Adipocyte (in vitro differentiated cells): ENCODE measurements at places on chromosomes 2 and 18.
A peak's percentile ranks its signal among the peaks of the same experiment; 100 is the strongest.

- no peak for DNase-seq
Measured at GRCh38 chr2:226619707-226620106, 179.9 kb downstream of the IRS1 start.

DNA sequence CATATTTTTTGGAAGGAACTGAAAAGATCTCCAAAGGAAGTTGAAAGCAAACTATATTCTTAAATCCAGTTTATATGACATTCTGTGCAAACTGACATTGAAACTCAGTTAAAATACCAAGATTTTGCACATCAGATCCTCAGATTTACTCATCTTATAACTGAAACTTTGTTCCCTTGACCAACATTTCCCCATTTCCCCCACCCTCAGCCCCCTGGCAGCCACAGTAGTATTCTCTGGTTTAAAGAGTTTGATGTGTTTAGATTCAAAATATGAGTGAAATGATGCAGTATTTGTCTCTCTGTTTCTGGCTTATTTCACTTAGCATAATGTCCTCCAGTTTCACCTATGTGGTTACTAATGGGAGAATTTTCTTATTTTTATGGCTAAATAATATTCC is 99.2 kb upstream of the ITGA4 start:
- DNase-seq = no peak

DNA sequence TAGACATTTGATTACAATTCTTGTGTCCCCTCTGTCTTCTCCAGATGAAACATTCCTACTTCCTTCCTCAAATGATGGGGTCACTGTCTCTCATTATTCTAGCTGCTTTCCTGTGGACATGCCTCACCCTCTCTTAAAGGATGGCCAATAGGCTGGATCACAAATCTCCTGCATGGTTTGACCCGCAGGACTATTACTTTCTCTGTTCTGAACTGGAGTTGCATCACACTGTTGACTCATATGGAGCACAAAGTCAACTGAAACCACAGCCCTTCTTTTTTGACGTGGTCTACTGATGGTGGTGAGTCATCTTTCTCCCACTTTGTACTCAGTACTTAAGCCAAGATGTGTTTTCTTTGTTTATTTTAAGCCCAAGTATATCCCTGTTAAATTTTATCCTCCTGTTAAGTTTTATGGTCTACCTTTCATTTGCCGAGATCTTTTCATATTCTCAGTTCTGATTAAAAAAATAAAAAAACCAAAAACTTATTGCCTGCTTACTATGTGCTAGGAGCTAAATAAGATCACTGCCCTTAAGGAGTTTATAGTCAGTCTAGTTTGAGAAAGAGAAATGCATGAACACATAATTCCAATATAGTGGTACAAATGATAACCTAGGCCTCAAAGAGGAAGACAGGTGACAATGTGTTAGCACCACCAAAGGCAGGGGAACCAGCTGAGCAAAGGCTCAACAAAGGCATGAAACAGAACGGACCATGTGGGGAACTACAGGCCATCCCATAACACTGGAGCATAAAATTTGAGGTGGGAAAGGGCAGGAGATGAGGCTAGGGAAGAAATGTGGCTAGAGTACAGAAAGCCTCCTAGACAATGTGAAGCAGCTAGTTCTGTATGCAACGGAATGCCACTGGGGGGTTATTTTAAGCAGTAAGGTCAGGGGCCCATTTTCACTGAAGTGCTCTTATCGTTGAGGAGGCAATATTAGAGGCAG is 67.6 kb upstream of the ZFP36L2 start:
- DNase-seq = peak; percentile 98

GRCh38 chr2:234564699-234565098 is 67.8 kb upstream of the ARL4C start:
- DNase-seq = peak; percentile 70

- DNase-seq = peak; percentile 55
Measured at GRCh38 chr18:13577091-13577697, 149.2 kb downstream of the FAM210A start.

GRCh38 chr2:241724259-241724974 is 10.0 kb upstream of the D2HGDH start:
- no peak for DNase-seq

GRCh38 chr18:30991397-30991796 is 51.1 kb downstream of the DSC3 start:
- no peak for DNase-seq

- DNase-seq = no peak
Measured at GRCh38 chr2:202763916-202764315, 107.7 kb downstream of the ICA1L start.

DNA sequence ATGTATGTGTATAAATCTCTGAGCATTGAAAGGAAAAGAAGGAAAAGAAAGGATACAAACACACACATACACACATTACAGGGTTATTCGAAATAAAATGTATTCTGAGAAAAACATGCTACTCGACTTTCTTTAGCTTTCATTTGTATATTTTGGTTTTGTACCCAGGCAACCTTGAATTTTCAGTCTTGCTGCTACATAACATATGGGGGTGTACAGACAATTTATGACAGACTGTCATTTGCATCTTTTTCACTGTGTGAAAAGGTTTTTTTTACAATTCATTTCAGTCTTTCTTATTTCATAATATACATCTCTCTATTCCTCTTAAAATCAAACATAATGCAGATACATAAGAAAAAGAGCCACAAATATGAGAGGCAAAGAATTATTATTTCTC is 1238.4 kb upstream of the NXPH2 start:
- no peak for DNase-seq

DNA sequence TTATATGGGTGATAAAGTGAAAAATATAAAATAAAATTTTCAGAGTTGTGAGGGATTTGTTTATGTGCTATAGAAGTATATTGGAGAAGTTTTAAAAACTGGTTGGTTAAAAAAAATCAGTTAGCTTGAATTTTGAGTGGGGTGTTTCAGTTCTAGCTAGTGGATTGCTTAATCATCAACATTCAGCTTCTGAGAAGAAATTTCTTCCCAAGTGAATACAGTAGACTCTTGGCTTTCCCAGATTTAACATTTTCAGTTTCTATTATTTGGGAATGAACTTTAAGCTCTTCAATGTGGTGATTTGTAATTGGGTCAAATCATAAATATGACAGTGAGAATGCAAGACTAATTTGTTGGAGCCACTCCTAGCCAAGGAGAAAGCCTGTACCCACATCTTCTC is 120.8 kb downstream of the PLCL1 start:
- DNase-seq = peak; percentile 53

- no peak for DNase-seq
Measured at GRCh38 chr18:12318334-12318697, 10.3 kb downstream of the TUBB6 start.

- DNase-seq = no peak
Measured at GRCh38 chr2:44932079-44932478, 9.4 kb upstream of the SIX3 start.

GRCh38 chr2:121071034-121071504 is 213.9 kb downstream of the TFCP2L1 start:
- DNase-seq = peak; percentile 89

- DNase-seq = peak; percentile 65
Measured at GRCh38 chr2:39837856-39838453, 58.9 kb upstream of the THUMPD2 start.

DNA sequence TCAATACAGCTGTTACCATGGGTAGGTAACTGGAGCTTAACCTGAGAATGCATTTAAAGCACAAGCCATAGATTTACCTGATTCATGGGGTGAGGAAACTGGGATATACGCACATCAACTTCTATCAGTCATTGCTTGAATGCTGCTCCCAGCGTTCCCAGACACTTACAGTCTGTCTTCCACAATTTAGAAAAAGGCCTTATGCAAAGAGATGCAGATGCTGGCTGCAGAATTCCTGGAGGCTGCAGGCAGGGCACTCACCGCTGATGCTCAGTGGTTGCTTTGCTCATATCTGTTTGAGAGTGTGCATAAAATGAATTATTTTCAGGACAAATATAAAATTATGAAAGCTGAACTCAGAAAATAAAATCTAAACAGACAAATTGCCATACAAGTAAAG is 950.7 kb upstream of the PIK3C3 start:
- DNase-seq = no peak

- peak; percentile 85 for DNase-seq
Measured at GRCh38 chr2:64586883-64587481, 62.9 kb downstream of the AFTPH start.

DNA sequence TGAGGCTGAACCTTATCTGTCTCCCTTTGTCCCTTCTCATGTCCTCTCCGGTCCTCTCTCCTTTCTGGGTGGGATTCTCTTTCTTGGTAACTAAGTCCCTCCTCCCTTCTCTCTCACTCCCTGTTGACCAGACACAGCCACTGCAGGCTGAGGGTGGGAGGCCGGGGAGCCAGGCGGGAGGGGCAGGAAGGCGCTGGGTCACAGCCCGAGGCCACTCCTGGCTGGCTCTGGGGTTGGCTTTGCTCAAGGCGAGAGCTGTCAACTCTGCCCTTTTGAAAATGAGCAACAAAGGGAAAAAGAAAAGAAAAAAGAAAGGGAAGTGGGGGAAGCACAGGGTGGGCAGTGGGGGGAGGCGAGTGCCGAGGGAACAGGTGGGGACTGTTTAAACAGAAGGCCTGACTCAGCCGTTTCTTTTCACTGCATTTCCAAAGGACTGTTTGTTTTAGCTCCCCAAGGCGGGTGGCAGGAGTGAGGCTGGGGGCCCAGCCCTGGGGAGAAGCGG is 70.5 kb upstream of the IGFBP5 start:
- DNase-seq = no peak

- no peak for DNase-seq
Measured at GRCh38 chr2:98746426-98746825, 15.5 kb upstream of the MGAT4A start.

DNA sequence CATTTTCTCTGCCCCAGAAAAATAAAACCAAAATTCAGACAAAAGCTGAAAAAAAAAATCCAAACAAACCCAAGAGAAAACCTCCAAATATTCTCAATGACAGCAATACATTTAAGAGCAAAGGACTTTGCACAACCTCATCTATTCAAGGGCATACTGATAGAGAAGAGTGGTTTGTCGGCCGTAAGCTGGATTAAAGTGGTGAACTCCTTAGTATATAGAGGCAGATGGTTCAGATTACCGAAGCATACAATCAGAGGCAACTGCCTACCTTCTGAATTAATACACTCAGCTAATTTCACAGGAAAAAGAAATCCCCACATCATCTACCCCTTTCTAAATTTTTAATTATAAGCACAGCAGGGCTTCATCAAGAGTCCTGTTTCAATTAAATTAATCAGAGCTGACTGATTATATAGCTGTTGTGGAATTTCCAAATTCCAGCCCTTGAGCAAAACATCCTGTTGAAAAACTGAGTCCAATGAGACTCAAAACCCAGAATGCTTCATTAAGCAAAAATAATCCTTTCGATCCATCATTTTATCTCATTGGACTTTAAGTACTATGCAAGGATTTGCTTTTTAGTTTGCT is at the start of gene CPLX4:
Gene CPLX4 (minus strand): TSS at position 190 of the 591 bp plus-strand sequence. CDS start 187 bp downstream, at position 3.
- no peak for DNase-seq

GRCh38 chr18:63158676-63159291 is 160.8 kb downstream of the BCL2 start:
- no peak for DNase-seq

- DNase-seq = peak; percentile 96
Measured at GRCh38 chr2:69200107-69200520, 186.9 kb downstream of the GFPT1 start.

- no peak for DNase-seq
Measured at GRCh38 chr2:82120654-82121053, 1816.1 kb upstream of the LRRTM1 start.

DNA sequence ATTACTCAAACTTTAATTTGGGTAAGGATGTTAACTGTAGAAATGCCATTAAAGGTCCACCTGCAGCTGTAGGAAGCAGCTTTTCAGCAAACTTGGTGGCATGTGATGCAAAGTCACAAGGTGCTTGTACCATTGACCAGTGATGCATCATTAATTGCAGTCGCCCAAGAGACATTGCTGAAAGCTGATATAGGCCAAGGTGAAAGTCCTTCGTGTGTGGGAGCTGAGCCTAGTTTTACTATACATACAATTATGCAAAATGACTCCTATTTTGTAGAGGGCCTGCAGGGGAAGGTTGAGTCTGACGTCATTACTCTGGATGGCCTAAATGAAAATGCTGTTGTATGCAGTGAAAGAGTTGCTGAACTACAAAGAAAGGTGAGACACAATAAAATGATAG is 40.5 kb downstream of the ALMS1 start:
- no peak for DNase-seq

- no peak for DNase-seq
Measured at GRCh38 chr2:144348846-144349245, 171.1 kb downstream of the ZEB2 start.

DNA sequence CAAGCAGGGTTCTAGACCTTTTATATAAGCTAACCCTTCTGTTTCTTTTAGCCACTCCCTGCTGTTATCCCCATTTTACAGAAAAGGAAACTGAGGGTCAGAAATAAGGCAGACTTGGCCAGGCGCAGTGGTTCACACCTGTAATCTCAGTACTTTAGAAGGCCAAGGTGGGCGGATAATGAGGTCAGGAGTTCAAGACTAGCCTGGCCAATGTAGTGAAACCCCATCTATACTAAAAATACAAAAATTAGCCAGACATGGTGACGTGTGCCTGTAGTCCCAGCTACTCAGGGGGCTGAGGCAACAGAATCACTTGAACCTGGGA is 14.3 kb downstream of the RUFY4 start:
- DNase-seq = no peak

DNA sequence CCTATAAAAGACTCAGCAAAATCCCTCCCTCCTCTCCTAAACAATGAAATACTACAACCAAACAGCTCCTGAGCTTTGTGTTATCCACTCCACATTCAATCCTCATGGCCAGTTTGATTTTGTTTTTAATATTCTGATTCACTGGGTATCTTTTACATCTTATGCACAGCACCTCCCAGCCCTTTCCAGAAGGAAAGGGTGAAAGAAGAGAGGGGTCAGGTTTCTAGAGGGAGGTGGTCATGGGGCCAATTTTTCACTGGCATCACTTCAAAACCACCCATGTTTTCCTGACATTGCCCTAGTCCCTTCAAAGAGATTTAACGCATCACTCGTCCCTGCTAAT is 315.6 kb downstream of the LPIN1 start:
- no peak for DNase-seq

- DNase-seq = no peak
Measured at GRCh38 chr2:205605638-205606304, 76.5 kb upstream of the NRP2 start.

GRCh38 chr2:45134726-45135125 is 125.5 kb upstream of the SIX2 start:
- DNase-seq = no peak
